Stimulated activated CD8-positive, alpha-beta memory T cell treated with anti-CD3 and anti-CD28 coated beads, Interleukin-7, amount 100 ng/mL, for 48 hours (primary cell): ENCODE measurements at places on chromosomes 1 and 21.
A peak's percentile ranks its signal among the peaks of the same experiment; 100 is the strongest.

DNA sequence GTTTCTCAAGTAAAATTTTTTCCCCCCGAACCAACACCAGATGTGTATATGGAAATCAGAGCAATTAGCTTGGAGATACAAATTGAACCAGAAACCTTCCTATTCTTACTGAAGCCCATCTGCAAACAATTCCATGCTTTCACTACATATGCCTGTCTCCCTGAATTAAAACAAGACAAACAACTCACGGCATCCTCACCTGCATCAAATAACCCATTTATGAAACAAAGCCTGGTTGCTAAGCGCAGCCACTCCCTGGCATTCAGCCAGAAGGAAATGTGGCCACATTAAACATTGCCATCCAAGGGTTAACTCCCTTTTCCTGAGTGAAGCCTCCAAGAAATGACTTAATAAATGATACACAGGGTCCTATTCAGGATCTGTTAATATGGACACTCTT is 55.3 kb downstream of the APP start:
- DNase-seq: no peak

- no peak for DNase-seq
Measured at GRCh38 chr1:182110635-182111034, 49.1 kb upstream of the ZNF648 start.

GRCh38 chr1:159779403-159779851 is 1.3 kb upstream of the DUSP23 start:
- no peak for DNase-seq

- no peak for DNase-seq
Measured at GRCh38 chr1:117657949-117658660, 52.3 kb downstream of the TENT5C start.

DNA sequence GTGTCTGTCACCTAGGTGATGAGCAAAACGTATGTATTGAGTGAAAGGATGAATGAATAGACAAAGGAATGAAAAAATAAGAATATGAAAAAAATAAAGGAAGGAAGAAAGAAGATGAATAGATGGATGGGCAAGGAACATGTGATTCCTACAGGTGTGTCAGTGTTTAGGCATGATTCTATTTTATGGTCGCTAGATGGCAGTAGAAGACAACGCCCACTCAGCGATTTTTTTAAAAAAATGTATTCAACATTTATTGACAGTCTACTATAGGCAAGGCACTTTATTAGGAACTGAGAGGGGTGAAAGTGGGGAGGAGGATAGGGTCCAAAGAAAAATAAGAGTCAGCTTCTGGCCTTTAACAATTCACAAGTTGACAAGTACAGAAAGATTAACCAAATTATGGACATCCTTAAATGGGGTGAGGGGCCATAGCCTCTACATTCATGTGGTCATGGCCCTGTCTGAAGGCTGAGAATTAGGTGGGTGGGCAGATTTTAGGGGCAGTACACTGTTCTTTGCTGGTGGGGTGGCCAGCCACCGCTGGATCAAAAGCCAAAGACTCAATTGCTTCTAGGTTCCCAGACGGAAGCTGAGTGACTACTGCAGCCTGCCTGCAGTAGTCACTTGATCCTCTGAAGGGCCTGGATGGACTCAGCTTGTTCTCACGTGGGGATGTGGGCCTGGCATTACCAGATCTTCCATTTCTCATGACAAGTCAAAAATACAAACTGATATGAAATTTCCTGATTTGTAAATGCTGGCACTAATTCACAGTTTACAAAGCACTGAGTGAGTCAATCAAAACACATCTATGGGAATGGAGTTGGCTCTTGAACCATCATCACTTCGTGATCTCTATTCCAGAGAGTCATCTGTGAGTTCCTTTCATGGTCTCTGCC is 83.9 kb downstream of the FASLG start:
- no peak for DNase-seq

GRCh38 chr1:159056069-159056698 is 20.4 kb downstream of the AIM2 start:
- no peak for DNase-seq

GRCh38 chr1:219283541-219283940 is 109.9 kb downstream of the LYPLAL1 start:
- no peak for DNase-seq

DNA sequence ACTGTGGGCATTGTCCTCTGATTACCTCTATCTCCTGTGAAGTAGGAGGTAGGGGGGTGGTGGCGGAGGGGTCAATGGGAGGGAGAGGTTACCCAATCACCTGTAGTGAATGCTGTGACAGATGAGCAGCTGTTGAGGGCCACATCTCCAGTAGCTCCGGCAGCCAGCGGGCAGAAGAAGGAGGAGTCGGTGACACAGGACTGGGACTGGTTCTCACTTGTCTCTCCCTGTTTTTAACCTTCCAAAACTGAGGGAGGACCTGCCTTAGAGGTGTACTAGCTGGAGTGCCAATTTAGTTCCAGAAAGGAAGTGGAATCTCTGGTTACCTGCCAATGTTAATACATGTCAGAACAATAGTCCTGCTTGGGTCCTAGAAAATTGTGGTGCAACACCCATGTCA is 56.2 kb upstream of the ENAH start:
- DNase-seq: no peak

DNA sequence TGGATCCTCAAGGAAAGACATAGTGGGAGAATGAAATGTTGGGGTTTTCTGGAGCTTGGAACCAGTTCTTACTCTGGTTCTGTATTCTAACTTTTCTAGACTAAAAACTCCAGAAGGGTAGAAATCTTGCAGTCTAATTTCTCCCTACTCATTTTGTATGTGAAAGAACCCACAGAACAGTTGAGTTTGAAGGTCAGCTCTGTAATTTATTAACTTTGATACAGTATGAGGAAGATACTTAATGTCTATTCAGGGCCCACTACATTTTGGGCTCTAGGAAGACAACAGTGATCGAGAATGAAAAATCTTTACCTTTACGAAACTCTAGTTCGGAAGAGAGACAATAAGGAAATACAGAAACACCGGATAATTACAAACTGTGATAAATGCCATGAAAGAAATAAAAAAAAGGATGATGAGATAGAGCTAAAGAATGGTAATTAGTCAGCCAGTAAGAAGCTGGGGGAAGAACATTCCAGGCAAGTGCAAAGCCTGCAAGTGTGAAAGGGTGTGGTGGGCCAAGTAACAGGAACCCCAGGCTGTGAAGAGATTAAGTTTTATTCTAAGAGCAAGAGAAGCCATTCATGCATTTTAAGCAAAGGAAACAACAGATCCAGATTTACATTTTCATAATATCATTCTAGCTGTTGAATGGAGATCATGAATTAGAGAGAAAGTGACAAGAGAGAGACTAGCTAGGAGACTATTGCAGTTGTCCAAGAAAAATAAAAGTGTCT is 159.9 kb upstream of the HMCN1 start:
- no peak for DNase-seq

- DNase-seq: no peak
Measured at GRCh38 chr1:64956010-64956640, 10.2 kb downstream of the JAK1 start.

- DNase-seq: no peak
Measured at GRCh38 chr1:36420409-36420808, 22.7 kb upstream of the LSM10 start.

- no peak for DNase-seq
Measured at GRCh38 chr1:89499320-89499719, 25.3 kb upstream of the LRRC8B start.

- no peak for DNase-seq
Measured at GRCh38 chr1:180927841-180928240, 15.1 kb downstream of the KIAA1614 start.

DNA sequence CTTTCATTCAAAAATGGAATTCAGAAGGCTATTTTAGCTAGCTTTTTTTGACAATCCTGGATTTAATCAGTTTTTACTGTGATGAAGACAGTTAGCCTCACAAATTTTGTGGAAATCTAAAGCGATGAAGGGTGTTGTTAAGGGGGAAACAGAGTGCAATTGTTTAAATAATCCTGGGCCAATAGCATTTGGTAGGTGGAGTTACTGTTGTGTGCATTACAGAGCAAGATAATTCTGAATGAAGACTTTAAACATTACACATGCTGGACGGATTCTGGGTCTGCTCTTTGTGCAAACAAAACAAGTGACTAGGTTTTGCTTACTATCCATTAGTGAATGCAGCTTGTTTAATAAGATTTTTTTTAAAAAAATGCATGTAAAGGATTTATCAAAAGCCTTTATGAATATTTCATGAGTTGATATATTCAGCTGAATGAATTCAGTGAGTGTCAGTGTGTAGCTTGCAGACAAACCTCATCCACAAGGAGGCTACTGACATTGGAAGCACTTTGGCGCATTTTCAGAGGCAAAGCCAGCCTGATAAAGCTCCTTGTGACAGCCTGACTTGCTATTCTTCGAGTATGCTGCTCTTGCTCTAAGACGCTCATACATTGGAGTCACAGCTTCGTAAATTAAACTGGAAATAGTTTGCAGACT is 199.6 kb downstream of the PDE4B start:
- no peak for DNase-seq

- peak; percentile 36 for DNase-seq
Measured at GRCh38 chr1:184866991-184867788, 107.1 kb downstream of the NIBAN1 start.

GRCh38 chr1:1262071-1262470 is 11.6 kb downstream of the UBE2J2 start:
- DNase-seq: no peak

DNA sequence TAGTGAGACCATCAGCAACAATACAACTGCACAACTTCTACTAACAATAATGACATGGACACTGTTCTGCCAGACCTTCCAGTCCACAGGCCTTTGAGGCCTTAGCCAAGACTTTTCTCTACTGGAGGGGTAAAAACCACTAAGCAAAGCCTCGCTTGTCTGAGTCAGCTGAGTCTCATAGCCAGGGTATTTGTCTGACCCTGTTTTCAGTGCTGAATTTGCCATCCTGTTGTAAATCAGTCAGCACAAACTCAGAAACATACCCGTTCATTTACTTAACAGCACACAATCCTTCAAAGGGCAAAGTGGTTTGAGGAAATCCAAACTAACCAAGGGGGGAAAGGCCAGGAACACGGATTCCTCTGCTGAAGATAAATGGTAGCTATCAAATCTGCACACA is 537.8 kb downstream of the SMYD3 start:
- DNase-seq: no peak

- DNase-seq: no peak
Measured at GRCh38 chr1:89865498-89866382, 44.9 kb downstream of the LRRC8D start.

DNA sequence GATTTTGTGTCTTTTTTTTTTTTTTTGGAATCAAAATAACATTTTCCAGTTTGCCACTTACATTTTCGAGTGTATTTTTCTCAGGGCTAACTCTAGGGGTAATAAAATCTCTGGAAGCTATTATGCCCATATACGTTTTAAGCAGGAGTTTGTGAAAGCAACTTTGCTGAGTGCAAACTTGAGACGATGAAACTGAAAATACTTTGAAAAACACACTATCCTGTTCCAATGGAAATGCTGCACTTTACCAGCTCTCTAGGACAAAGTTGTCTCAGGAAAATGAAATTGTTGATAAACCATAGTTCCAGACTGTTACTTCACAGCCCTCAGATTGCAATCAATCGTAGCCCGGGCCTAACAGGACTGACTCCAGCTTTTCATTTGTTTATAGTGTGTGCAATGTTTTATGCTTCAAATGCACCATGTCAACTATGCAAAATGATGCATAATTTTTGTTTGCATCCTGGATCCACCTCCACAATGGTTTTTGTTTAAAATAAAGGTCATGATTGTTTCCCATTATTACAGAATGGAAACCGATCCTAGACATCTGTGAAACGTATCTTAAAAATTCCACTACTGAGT is 220.6 kb upstream of the PKN2 start:
- no peak for DNase-seq

GRCh38 chr1:69738458-69739250 is 170.9 kb downstream of the LRRC7 start:
- no peak for DNase-seq

DNA sequence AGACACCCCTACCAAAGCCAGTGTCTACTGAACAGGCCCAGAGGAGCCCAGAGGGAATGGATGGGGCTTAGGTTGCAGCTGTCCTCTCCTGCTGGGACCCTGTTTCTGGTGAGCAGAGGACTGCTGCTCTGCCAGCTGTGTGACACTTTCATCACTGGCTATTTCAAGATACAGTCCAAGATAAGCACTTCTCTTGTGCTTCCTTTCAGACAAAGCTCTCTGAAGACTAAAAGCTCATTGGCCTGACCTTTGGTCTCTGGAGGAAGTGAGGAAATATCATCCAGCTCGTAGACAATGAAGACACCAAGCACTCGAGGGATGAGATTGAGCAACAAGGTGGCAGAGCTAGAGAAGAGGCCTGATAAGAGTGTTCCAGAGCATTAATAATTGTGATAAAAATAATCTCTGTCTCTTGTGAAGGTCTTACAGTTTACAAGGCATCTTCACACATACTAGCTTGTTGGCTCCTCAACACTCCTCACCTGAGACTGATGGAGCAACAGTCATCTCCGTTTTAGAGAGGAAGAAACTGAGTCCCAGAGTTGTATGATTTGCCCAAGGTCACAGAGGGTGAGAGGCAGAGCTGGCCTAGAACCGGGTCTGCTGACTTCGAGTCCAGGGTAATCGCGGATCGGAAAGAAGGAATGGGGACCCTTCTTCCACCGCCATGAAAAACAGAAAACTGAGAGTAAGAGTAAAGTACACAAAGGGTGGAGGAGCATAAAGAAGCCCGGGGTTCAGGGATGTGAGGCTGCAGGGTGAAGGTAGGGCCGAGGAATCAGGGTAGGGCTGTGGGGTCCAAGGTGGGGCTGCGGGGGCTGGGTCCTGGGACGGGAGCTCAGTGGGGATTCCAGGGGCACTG is 666 bp downstream of the PAFAH2 start:
- no peak for DNase-seq

- no peak for DNase-seq
Measured at GRCh38 chr1:23344987-23345472, 946 bp upstream of the HNRNPR start.

GRCh38 chr1:63575340-63575826 is 17.8 kb upstream of the PGM1 start:
- no peak for DNase-seq

- DNase-seq: no peak
Measured at GRCh38 chr21:15486460-15487195, 243.2 kb upstream of the USP25 start.

DNA sequence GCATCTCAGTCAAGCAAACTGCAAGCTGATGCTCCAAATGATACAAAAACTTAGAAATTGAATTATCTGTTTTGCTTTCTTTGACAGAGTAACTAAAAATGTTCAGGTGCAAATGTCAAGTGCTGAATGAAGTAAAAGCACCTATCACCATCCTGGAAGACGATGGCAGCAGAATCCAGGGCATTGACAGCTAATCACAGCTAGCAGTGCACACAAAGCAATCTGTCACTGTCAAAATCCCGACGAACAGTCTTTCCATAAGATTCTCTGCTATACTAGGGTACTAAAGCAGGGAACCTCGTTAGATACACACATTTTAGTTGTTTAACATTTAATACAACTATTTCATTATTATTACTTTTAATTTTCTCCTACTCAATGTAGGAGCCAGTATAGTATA is 233.3 kb downstream of the BRINP3 start:
- DNase-seq: no peak

- DNase-seq: peak; percentile 11
Measured at GRCh38 chr1:19344372-19344810, 32.3 kb downstream of the SLC66A1 start.
